ENCODE measurements at places on chromosomes 2 and 18.

DNA sequence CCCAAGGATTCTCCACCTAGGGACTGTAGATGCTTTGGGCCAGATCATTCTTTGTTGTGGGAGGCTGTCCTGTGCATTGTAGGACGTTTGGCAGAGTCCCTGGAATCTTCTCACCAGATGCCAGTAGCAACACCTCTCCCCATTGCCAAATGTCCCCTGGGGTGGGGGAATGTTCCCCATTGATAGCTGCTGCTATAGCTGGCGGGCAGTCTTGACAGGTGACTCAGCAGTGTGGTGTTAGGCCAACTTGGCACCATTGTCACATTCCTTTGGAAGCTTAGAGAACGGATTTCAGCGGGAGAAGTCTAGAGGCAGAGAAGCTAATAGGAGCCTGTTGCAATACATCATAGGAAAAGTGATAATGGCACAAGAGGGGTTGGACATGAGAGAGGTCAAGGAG, 495.7 kb upstream of the SMIM21 start:
- DNase-seq: no peak

- DNase-seq: no peak
Observed at GRCh38 chr2:85682378-85682777, 11.8 kb upstream of the GNLY start.

DNA sequence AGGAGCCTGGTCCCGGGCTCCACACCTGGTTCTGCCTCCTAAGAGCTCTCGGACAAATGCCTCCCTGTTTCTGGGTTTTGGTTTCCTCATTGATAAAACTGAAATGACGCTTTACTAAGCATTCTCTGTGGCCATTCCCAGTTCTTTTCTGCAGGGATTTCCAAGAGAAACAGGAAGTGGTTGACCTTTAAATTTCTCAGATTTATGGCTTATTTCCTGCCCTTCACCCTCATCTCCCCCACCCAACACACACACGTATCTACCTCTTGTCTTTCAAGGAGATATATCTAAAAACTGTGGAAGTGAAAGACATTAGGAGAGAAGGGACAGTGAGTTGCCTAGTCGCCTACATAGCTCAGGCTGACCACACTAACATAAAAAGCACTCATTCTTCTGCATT, 53.0 kb downstream of the PIEZO2 start:
- no peak for DNase-seq

GRCh38 chr2:85911814-85912692, 23.3 kb upstream of the ST3GAL5 start:
- no peak for DNase-seq

- DNase-seq: no peak
Observed at GRCh38 chr2:162053066-162053807, 20.8 kb downstream of the DPP4 start.

- no peak for DNase-seq
Observed at GRCh38 chr2:182379241-182379640, 47.6 kb downstream of the PDE1A start.

- DNase-seq: no peak
Observed at GRCh38 chr2:127508023-127508630, 18.2 kb downstream of the IWS1 start.

GRCh38 chr18:64405161-64405560, 256.3 kb upstream of the LINC00305 start:
- DNase-seq: no peak

DNA sequence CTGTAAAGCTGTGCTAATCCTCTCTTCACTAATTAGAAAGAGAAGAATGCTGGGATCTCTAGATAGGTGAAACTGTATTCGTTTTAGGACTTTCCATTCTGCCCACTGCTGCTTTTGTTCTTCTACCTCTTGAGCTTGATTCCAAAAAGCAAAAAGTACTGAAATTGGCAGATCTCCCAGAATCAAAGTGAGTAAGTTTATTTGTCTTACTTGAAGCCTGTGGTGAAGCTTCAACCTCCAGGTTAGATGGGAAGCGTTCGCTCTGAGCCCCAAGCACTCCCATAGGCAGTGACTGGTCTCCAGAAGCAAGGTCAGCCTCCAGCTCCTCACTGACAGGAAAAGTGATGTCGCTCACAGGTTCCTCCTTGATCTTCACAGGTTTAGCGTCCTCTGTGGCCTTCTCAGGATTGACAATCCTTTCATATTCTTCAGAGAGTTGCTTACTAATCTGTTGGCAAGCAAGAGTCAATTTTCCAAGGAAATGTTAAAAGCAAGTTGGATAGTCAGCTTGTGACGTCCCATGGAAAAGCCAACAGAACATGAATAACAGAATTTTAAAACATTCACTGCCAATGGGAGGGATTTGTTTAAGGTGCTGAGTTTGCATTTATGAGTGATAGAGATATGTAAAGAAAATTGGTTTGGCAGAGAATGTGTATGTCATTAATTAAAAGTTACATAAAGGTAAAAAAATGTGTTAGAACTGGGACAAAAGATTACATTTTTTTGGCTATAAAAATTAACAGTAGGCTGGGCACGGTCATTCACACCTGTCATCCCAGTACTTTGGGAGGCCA, 8.1 kb downstream of the SUPT7L start:
- no peak for DNase-seq

GRCh38 chr2:159044804-159045286, 76.4 kb downstream of the TANC1 start:
- DNase-seq: no peak

- no peak for DNase-seq
Observed at GRCh38 chr18:48884306-48884705, 66.5 kb downstream of the SMAD7 start.

GRCh38 chr18:79108549-79109215, 39.5 kb downstream of the ATP9B start:
- no peak for DNase-seq

DNA sequence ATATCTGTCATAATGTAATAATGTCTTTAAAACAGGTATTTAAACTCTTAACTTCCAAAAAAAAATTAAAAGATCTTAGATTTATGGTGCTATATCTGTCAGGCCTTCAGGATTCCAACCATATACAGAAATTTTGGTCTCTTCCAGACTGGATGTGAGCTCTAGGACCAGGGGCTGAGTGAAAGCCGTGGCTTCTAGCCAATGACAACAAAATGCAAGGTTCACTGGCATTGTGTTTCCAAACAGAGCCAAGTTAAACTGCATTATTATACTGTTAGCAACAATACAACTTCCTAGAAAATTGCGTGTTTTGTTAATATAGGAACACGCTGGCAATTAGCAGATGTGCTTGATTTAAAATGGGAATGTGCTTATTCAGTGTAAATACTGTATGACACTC, 809.8 kb upstream of the SOX11 start:
- DNase-seq: no peak

DNA sequence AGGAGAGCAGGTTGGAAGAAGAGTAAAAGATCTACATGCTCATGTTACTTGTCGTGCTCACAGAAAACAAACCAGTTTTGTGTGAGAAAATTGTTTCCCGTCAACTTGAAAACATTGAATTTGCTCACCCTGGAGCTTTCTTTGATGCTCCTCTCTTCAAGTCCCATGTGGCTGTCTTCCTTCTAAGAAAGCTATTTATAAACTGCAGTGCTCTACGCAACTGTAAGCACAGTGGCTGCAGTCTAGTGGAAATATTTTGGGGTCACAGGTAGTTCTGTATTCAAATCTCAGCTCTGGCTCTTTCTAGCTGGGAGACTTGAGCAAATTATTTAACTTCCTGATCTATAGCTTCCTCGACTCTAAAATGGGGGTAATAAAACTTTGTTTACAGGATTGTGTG, 211.8 kb downstream of the PLCL1 start:
- DNase-seq: no peak

DNA sequence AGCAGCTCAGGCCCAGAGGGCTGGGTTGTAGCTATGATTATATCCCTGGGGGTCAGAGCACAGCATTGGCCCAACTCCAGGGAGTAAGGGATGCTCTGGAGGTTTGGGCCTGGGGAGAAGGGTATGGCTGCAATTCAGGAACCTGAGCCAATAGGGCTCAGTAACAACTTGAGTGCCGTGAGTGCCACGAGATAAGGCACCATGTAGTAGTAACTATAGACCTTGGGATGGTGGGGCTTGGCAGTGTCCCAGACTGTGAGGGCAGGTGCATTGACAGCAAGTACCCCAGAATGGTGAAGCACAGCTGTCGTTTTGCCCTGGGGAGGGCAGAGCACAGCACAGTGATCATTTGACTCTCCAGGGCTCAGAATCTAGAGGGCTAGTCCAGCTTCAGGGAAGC, 45.1 kb upstream of the ZNF396 start:
- no peak for DNase-seq

- DNase-seq: peak; percentile 21
Observed at GRCh38 chr18:22260208-22260820, 90.9 kb downstream of the GATA6 start.

DNA sequence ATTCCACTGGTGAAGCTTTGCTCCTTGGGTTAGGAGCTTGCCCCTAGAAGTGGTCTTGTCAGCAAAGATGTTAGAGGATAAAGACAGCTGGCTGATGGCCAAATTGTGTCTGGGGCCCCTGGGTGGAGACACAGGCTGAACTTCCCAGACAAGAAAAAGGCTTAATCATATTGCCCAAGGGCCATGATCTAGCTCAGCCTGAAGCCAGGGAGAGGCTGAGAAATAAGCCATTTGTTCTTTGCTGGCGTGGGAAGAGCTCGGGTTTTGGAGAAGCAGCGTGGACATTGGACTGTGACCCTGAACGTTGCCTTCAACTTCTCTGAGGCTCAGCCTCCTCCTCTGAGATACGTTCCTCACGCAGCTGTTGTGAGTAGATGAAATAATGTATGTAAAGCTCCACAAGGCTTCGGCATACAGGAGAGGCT, 153.0 kb downstream of the ZFP36L2 start:
- DNase-seq: no peak

DNA sequence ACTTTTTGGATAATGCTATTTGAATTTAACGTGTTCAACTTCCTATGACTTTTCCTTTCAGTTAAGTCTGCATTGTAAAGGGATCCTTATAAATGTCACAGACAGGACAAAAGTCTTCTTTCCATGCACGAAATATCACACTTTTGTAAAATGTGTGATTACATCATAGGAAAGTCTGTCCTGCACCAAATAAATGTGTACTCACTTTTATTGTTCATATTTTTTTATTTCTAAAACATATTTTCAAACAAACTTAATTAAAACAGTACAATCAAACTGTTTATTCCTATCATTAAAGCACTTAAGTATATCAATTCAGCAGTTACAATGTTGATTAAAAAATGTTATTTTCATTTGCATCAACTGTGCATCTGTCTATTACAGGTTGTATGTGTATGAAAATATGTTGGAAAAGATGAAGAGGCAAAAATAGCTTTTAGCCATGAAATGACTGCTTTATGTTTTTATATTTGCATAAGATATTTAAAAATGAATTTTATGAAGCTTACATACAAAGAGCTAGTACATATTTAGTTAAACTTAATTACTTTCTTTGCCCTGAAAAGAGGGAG, 105.6 kb downstream of the CSRNP3 start:
- no peak for DNase-seq

DNA sequence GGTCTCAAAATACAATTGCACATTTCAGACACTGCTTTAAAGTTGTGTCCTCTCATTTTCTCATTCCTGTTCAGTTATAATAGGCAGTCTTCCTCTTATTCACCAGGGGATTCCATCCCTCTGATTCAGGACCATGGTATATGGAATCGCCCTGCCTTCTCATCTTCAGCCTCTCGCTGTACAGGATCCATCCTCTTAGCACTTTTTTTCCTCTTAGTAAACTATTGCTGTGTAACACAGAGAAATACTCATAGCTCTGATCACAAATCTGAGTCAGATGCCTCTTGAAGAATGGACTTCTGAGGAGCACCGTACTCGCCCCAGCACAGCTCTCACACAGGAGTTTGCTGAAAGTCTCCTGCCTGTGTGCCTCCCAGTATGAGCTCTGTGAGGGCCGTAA, 11.3 kb downstream of the RMP24 start:
- DNase-seq: no peak

- no peak for DNase-seq
Observed at GRCh38 chr2:231886071-231886681, 40.0 kb downstream of the NPPC start.

DNA sequence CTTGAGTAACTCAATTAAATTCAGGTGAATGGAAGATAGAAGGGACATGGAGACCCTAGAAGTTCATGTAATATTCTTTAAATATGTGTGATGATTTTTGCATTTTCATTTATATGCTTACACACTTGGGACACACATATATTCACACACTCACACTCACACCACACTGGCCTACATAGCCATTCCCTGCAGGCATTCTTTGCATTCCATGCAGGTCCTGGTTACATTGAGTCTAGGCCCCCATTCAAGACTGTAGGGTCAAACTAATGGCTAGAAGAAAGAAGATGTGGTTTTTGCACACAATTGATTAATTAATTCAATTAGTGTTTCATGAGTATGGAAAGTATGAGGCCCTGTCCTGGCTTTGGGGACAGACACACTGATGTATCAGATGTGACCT, 249.4 kb downstream of the HNMT start:
- DNase-seq: no peak

GRCh38 chr2:156565066-156565710, 129.0 kb downstream of the GPD2 start:
- DNase-seq: no peak

DNA sequence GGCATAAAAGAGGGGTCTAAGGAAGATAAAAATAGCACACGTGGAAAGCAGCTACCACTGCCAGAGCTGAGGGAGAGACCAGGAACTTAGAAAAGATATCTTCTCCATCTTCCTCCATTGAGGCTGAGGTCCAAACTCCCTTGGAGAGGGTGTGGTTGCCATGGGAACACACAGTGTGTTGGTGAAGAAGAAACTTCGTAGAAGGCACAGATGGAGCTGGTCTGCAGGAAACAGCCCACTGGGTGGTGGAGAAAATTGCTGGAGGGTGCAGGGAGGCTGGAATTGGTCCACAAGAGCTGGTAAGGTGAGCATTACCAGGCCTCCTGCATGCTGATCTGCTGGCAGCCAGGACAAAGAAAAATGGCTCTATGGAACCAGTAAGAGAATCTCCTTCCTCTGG, 191.0 kb downstream of the HRH4 start:
- no peak for DNase-seq

DNA sequence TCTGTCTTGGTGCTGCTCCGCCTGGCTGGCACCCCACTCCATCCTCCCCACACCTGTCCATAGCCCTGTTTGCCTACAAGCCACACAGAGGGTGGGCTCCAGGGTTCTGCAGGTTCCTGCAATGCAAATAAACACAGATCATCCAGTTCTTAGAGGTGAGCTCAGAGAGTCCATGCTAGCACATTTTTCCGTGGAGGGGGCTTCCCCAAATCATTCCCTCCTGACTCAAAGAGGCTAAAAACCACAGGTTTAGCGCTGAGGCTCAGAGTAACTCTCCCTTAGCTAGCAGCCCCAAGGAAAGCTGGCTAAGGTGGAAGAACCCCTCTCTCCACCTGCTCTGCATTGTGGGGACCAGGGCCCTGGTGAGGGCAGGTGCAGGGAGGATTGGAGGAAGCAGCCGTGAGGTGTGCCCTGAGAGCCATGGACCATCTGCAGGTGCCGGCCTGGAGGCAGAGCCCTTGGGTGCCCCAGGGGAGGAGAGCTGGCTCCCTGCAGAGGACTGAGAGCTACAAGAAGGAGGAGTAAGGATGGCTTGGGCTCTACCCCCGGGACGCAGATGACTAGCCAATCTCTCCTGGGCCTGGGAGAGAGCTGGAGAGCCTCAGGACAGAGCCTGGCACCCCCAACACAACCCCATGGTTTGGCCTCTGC, 23.8 kb upstream of the TEX44 start:
- DNase-seq: no peak

GRCh38 chr2:62525549-62526269, 19.7 kb upstream of the TMEM17 start:
- no peak for DNase-seq

Measured in CD4-positive, alpha-beta memory T cell (primary cell).